Progenitor cell of endocrine pancreas (in vitro differentiated cells): ENCODE measurements at places on chromosomes 7 and 10. TPM values are rescaled to one million over a fixed set of nuclear protein-coding genes. Genes with fewer than 3 reads are reported as not detected.

GRCh38 chr7:156751319-156751718 is 110.7 kb downstream of the RNF32 start:
- no peak for DNase-seq
- H3K4me1 ChIP-seq: peaks cover 6% of the 10 kb centered on the region
- H3K4me3 ChIP-seq: no peak overlapping the region
- H3K27me3 ChIP-seq: no peaks in the 10 kb centered on the region
- H3K27ac ChIP-seq: peak overlapping the region; percentile 1

ANKRD26 gene
- total RNA-seq: 18.2 and 23.0 TPM in 2 replicates

- H3K27ac ChIP-seq: no peak overlapping the region
- peaks cover 31% of the 10 kb centered on the region for H3K36me3 ChIP-seq
- no peaks in the 10 kb centered on the region for H3K27me3 ChIP-seq
- no peak for DNase-seq
- H3K4me3 ChIP-seq: no peak overlapping the region
Observed at GRCh38 chr7:32507414-32507813, 12.1 kb downstream of the AVL9 start.

VPS50 gene
- total RNA-seq: 25.9 and 29.9 TPM in 2 replicates

DNA sequence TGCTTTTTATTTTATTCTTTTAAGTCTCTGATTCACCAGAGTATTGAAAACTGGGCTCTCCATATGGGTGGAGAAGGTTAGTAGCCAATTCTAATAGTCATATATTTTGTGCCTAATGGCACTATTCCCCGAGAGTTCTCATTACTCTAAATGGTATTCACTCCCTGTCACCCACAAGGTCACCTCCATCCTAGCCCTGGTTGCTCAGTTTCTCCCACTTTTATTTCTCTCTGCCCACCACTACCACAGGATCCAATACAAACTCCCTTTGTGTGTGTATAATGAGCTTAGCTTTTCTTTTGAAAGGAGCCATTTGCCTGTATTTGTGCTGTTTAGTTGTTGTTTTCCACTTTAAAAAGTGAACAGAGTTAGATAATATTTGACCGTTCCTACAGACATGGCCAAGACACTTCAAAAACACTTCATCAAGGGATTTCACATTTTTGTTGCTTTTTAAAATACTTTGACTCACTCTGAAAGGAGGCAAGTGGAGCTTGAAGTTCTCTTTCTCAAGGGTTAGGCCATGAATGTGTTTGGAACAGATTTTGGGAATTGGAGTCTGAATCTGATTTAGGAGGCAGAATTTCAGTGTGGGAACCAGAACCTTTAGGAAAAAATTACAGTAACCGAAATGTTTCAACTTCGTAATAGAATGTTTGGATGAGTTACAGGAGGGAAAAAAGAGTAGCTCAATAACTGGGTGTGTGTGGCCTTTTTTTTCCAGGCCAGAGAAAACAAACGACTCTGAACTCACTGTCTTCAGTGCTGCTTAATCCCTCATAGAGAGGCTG is 321.3 kb downstream of the BICC1 start:
- no peak for DNase-seq
- H3K36me3 ChIP-seq: no peaks in the 10 kb centered on the region
- no peaks in the 10 kb centered on the region for H3K4me1 ChIP-seq
- H3K27me3 ChIP-seq: no peaks in the 10 kb centered on the region
- H3K27ac ChIP-seq: no peak overlapping the region

- no peaks in the 10 kb centered on the region for H3K36me3 ChIP-seq
- H3K27me3 ChIP-seq: peaks cover 38% of the 10 kb centered on the region
- H3K4me1 ChIP-seq: peaks cover 16% of the 10 kb centered on the region
- no peak overlapping the region for H3K4me3 ChIP-seq
- no peak overlapping the region for H3K27ac ChIP-seq
- DNase-seq: no peak
Observed at GRCh38 chr7:108613147-108613948, 43.7 kb downstream of the DNAJB9 start.

DNA sequence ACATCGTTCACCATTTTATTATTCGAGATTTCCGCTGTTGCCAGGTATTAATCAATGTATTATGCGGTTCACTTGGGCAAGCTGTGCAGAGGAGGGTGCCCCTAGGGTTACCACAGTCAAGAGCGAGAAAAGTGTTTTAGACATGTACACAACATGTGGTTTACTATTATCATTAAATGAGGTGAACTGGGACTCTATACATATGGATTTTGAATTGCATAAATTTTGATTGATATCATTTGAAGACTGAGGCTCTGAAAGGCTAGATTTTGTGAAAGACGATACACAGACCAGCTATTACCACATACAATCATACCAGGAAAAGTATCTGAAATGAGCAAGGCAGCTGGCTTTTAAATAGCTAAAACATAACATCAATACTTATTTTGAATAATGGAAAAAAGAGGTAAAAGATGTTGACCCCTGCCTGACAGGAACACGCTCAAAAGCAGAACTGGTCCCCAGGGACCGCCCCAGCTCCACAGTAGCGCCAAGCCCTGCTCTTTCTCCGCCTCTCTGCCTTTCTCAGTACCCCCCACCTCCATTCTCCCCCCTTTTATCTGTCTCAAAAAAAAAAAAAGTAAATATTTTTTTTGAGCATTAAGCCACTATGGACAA is 413.4 kb upstream of the MKI67 start:
- peaks cover 69% of the 10 kb centered on the region for H3K27me3 ChIP-seq
- H3K27ac ChIP-seq: no peak overlapping the region
- no peak for DNase-seq
- no peak overlapping the region for H3K4me3 ChIP-seq
- H3K36me3 ChIP-seq: no peaks in the 10 kb centered on the region
- peaks cover 22% of the 10 kb centered on the region for H3K4me1 ChIP-seq

- DNase-seq: no peak
- no peak overlapping the region for H3K27ac ChIP-seq
- H3K4me3 ChIP-seq: no peak overlapping the region
- peaks cover 10% of the 10 kb centered on the region for H3K36me3 ChIP-seq
- H3K27me3 ChIP-seq: no peaks in the 10 kb centered on the region
Observed at GRCh38 chr7:122675011-122675410, 23.9 kb downstream of the RNF133 start.

DNA sequence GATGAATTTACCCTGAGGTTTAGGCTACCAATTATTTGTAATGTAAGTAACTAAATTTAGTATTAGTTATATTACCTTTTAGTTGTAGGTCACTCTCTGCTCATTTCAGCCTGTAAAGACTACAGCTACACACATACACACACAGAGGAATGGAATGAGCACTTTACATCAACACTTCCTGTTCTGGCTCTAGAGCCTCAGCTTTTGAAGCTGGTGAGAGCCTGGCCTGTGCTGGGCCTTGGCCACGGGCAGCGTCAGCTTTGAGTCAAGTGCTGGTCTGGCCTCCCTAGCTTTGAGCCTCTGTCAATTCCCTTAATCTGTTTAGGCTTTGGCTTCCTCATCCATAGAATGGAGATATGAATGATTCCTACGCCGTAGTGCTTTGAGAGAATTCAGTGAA is 141.7 kb downstream of the EGFR start:
- H3K4me3 ChIP-seq: no peak overlapping the region
- no peak overlapping the region for H3K27ac ChIP-seq
- no peak for DNase-seq
- H3K36me3 ChIP-seq: peaks cover 18% of the 10 kb centered on the region
- no peaks in the 10 kb centered on the region for H3K27me3 ChIP-seq

C10orf90 gene
- total RNA-seq: not detected in 2 replicates

THSD7A gene
- 4.7 and 8.1 TPM in 2 replicates for total RNA-seq

DNA sequence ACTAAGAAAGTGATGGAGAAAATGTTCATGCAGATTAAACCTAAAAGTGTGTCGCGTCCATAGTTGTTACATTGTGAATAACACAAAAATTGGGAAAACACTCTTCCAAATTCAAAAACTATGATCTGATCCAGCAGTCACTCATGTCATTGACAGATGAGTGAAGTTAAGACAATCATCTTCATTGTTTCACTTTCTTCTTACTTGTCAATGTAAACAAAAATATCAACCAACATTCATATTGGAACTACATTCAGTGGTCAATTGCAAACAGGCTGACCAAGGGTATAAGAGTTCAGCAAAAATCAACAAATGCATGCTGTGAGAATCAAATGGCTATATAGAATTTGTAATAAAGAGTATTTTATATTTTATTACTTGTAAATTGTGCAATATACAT is 1.8 kb downstream of the FRMPD2 start:
- H3K36me3 ChIP-seq: no peaks in the 10 kb centered on the region
- peaks cover 15% of the 10 kb centered on the region for H3K27me3 ChIP-seq
- H3K4me1 ChIP-seq: peaks cover 9% of the 10 kb centered on the region
- no peak overlapping the region for H3K4me3 ChIP-seq
- H3K27ac ChIP-seq: no peak overlapping the region

DNA sequence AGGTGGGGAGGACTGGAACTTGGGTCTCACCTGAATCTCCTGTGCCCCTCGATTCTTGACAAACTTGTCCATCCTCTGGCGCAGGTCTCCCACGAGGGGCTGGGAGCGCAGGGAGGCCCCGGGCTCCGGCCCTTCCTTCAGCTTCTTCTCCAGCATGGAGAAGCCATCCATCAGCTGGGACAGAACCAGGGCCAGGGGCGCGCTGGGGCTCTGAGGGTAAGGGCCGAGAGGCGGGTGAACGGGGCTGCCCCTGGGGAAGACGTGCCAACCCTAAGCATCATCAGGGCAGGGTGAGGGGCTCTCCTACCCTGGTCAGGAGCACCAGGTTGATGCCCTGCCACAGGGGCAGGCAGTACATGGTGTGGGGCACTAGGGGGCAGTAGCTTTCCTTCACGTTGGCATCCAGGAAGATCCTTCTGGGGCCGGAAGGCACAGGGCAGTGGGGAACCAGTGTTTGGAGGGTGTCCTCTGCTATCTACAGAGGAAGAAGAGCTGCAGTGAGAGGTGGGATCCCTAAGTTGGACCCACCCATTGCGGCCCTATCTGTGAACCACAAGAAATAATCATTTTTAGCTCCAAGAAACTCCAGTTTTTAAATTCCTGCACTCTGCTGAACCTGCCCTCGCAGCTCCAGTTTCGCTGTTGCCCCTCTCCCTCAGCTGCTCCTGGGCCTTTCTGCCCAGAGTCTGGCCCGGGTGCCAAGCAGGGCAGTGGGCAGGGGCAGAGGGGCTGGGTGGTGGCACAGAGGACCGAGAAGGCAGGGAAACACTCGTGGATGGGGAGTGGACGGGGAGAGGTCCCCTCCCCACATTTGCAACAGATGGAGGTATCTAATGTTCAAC is 10.8 kb upstream of the PYROXD2 start:
- no peaks in the 10 kb centered on the region for H3K4me1 ChIP-seq
- peaks cover 5% of the 10 kb centered on the region for H3K36me3 ChIP-seq
- no peaks in the 10 kb centered on the region for H3K27me3 ChIP-seq
- no peak for DNase-seq

DNA sequence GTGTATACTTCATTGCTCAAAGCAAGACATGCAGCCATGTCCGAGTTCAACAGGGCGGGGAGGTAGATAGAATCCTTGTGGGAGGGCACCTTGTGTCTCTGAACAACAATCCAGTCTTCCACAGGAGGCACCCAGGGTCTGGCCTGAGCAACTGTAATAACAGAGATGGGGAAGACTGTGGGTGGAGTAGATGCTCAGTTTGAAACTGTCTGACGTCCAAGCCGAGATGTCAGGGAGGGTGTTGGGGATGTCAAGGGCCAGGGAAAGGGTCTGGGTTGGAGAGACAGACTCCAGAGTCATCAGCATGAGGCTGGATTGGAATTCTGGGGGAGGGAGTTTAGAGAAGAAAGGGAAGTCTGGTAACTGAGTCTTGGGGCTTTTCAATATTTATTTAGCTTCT is 88.0 kb downstream of the FANK1 start:
- H3K27ac ChIP-seq: no peak overlapping the region
- H3K36me3 ChIP-seq: no peaks in the 10 kb centered on the region
- DNase-seq: no peak
- H3K27me3 ChIP-seq: peaks cover 16% of the 10 kb centered on the region
- peaks cover 4% of the 10 kb centered on the region for H3K4me1 ChIP-seq

- H3K36me3 ChIP-seq: peaks cover 21% of the 10 kb centered on the region
- H3K4me3 ChIP-seq: no peak overlapping the region
- H3K4me1 ChIP-seq: peaks cover 29% of the 10 kb centered on the region
- H3K27me3 ChIP-seq: no peaks in the 10 kb centered on the region
- no peak for DNase-seq
Observed at GRCh38 chr10:70828923-70829322, 13.2 kb downstream of the SGPL1 start.

- H3K36me3 ChIP-seq: peaks cover 1% of the 10 kb centered on the region
- no peaks in the 10 kb centered on the region for H3K27me3 ChIP-seq
- peaks cover 19% of the 10 kb centered on the region for H3K4me1 ChIP-seq
- DNase-seq: no peak
Observed at GRCh38 chr10:89567576-89568245, 32.3 kb upstream of the SLC16A12 start.

HMX3 gene
- total RNA-seq: not detected in 2 replicates

GRCh38 chr10:24496906-24497305 is 226.8 kb downstream of the ARHGAP21 start:
- H3K36me3 ChIP-seq: peaks cover 35% of the 10 kb centered on the region
- H3K27me3 ChIP-seq: no peaks in the 10 kb centered on the region
- H3K27ac ChIP-seq: peak overlapping the region; percentile 5

GRCh38 chr10:44382981-44383748 is 1.7 kb downstream of the CXCL12 start:
- H3K36me3 ChIP-seq: no peaks in the 10 kb centered on the region
- H3K4me3 ChIP-seq: peak overlapping the region; percentile 69
- no peak overlapping the region for H3K27ac ChIP-seq
- H3K4me1 ChIP-seq: peaks cover 10% of the 10 kb centered on the region
- no peak for DNase-seq

LLCFC1 gene
- total RNA-seq: not detected in 2 replicates

HOGA1 gene
- 10.5 and 11.9 TPM in 2 replicates for total RNA-seq

DNA sequence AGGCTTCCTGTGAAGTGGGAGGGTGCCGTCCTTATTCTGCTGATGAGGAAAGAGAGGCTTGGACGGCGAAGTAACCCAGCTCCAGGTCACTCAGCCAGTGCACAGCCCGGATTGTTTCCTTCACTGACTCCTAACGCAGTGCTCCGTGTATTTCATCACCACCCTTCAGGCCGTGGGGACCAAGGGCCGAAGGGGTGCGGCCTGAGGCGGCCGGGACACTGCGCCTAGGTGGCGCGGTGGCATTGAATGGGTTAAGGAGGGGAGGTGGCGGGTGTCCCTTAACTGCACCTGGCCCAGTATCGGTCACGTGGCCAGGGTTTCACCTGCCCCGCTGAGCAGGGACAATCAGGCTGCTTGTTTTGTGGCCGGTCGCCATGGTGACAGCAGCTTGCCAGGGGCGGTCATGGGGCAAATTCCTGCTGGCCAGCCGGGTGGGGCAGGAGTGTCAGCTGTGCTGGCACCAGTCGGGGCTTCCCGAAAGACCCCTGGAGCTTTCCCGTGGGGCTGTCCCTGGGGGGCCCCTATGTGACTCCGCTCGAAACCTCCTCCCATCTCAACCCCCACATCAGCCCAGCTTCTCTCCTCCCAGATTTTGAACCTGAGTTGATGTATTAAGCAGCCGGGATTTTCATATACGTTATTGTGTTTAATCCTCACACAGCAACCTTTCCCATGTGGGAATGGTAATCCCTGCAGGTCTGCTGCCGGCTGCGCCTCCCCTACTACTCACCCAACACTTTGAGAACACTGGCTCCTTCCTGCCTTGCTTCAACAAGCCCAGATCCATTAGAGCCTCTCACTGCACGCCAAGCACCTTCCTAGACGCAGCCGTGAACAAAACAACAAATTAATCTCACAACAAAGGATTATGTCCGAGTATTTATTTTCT is 4.4 kb upstream of the ABHD11 start:
- H3K4me3 ChIP-seq: peak overlapping the region; percentile 68
- peak overlapping the region; percentile 100 for H3K27ac ChIP-seq
- H3K27me3 ChIP-seq: no peaks in the 10 kb centered on the region
